ENCODE measurements at places on chromosomes 7 and 10. TPM values are rescaled to one million over a fixed set of nuclear protein-coding genes. Genes with fewer than 3 reads are reported as not detected.
A peak's percentile ranks its signal among the peaks of the same experiment; 100 is the strongest.

GHRHR gene
- not detected for total RNA-seq

ABLIM1 gene
- 63.1 TPM for total RNA-seq

DNA sequence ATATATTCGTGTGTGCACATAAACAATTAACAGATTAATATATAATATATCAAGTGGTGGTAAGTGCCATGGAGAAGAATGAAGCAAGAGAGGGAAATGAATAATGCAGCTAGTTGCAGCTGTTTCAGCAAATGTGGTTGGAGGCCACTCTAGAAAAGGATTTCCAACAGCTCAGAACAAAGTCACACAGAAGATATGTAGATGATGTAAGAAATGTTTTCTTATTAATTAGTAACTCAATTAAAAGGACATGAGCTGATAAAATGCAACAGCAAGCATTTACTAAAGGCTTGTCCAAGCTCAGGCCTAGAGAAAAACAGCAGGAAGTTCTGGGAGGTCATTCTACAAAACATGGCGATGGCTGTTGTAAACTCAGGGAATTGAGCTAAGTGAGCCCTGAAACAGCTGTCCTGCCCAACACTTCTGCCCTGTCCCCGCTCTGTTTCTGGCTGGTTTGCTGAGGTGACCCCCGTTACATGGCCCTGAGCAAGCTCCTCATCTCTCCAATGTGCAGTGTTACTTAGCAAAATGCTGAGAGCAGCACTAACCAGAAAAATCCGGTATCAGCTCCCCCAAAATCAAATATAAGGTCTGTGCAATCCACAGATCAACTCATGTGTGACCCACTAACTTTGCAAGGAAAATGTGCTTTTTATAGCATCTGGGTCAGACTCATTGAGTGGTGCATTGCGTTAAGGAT, 23.4 kb upstream of the C10orf67 start:
- no peak overlapping the region for H3K4me3 ChIP-seq
- no peaks in the 10 kb centered on the region for H3K4me1 ChIP-seq
- no peak overlapping the region for H3K27ac ChIP-seq
- no peaks in the 10 kb centered on the region for H3K27me3 ChIP-seq

DNA sequence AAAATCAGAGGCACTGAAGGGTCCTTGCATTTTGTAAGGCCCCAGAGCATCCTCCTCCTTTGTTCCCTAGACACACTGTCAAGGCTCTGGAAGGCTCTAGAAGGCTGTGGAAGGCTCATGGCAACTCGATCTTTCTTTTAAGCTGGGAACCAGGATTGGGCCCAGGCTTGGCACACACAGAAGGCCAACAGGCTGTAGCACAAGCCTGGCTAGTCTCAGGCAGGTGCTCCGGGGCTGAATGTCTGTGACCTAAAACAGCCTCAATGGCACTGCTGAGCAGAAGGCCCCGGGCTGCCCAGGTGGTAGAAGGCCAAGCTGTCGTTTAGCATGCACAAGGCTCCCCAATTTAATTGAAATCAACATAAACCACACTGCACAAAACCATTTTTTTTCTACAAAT, 55.7 kb downstream of the PRKAG2 start:
- no peaks in the 10 kb centered on the region for H3K36me3 ChIP-seq
- peaks cover 24% of the 10 kb centered on the region for H3K4me1 ChIP-seq
- 0 out of 2 replicates have a peak, but pooled peaks cover 3% of the 10 kb centered on the region for H3K27me3 ChIP-seq
- H3K4me3 ChIP-seq: no peak overlapping the region
- no peak for DNase-seq

- H3K4me3 ChIP-seq: no peak overlapping the region
- H3K36me3 ChIP-seq: no peaks in the 10 kb centered on the region
- no peaks in the 10 kb centered on the region for H3K4me1 ChIP-seq
- H3K27me3 ChIP-seq: peaks cover 83% of the 10 kb centered on the region
- H3K27ac ChIP-seq: no peak overlapping the region
Observed at GRCh38 chr10:11335167-11335652, 276.2 kb downstream of the USP6NL start.

DNA sequence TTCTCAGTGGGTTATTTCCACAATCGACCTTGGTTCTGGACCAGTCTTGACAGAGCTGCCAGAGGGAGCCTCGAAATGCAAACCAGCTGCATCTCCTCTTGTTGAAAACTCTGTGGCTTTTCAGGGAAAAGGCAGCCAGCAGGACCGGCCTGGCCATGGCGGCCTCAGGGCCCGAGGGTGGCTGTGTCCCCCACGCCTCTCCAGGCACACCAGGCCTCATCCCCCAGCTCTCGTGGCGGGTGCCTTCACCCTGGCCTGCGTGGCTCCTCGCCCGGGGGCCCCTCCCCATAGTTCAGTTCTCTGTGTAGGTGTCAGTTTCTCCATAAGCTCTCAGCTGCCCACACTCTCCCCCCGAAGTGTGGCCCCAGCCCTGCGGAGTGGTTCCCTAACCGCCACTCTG, 63.5 kb downstream of the MGMT start:
- no peak for DNase-seq
- H3K27me3 ChIP-seq: no peaks in the 10 kb centered on the region
- H3K36me3 ChIP-seq: no peaks in the 10 kb centered on the region
- no peak overlapping the region for H3K4me3 ChIP-seq

CDC14C gene
- not detected for total RNA-seq

DNA sequence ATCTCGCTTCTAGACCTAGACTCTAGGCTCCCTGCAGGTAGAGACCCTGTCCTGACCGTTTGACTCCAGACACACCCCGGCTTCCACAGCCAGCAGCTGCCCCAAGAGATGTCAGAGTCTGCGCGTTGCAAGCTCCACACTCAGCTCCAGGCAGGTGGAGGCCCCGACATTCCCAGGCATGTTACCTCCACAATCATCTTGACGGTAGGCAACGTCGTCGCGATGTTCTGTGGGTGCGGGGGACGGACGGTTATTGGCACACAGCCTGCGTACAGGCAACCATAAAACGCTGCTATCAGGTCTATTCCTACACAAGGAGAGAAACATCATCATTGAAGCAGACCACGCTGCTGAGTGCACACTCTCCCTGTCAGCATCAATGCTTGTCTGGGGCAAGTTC, 213.2 kb downstream of the ZMYND11 start:
- H3K27ac ChIP-seq: no peak overlapping the region
- H3K4me1 ChIP-seq: no peaks in the 10 kb centered on the region
- no peak for DNase-seq
- no peaks in the 10 kb centered on the region for H3K36me3 ChIP-seq
- peaks cover 33% of the 10 kb centered on the region for H3K27me3 ChIP-seq

DNA sequence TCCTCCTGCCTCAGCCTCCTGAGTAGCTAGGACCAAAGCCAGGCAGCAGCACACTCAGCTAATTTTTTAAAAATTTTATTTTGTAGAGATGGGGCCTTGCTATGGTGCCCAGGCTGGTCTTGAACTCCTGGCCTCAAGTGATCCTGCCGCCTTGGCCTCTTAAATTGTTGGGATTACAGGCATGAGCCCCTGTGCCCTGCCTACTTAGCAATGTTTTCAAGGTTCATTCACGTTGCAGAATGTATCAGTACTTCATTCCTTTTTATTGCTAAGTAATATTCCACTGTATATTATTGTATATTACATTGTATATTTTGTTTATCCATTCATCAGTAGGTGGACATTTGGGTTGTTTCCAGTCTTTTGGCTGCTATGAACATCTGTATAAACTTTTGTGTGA, 44.2 kb downstream of the PUS7 start:
- no peak for DNase-seq
- H3K4me1 ChIP-seq: no peaks in the 10 kb centered on the region
- no peak overlapping the region for H3K27ac ChIP-seq
- peaks cover 5% of the 10 kb centered on the region for H3K36me3 ChIP-seq
- no peak overlapping the region for H3K4me3 ChIP-seq
- H3K27me3 ChIP-seq: no peaks in the 10 kb centered on the region

GRCh38 chr10:61784354-61785133, 117.0 kb upstream of the ARID5B start:
- H3K36me3 ChIP-seq: no peaks in the 10 kb centered on the region
- no peak overlapping the region for H3K27ac ChIP-seq
- H3K4me3 ChIP-seq: no peak overlapping the region
- H3K27me3 ChIP-seq: no peaks in the 10 kb centered on the region

TET1 gene
- total RNA-seq: 2.4 TPM

DNA sequence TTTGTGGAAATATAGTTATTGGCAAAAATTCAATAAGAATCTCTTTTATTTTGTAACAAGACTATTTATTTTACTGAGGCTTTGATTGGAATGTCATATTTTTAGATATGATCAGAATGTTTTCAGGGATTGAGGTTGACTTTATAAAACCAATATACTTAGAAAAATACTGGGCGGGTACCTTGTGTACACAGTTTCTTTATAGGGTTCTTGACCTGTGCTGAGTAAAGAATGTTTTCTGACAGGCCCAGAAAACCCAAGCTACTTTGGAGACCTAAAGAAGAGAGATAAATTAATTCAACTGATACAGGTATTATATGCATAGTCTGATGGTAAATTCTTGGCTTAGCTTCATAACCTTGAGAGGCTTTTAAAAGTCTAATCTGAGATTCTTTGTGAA, 23.9 kb upstream of the SPAM1 start:
- no peak overlapping the region for H3K4me3 ChIP-seq
- H3K27ac ChIP-seq: no peak overlapping the region
- DNase-seq: no peak
- H3K4me1 ChIP-seq: no peaks in the 10 kb centered on the region

DNA sequence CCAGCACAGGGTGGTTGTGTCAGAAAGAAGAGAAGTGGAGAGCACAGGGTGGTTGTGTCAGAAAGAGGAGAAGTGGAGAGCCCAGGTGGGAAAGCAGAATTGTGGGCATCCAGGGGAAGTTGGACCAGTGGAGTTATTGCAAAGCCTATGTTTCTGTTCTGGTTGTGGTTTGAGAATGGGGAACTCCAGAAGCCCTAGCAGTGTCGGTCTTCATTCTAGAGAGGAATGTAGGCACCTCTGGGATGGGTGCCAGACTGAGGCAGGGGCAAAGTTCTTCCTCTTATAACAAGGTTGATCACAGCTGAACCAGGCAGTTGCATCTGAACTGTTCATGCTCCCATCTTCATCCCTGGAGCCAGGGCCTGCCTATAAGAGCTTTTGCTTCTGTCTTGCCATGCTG, 954 bp downstream of the FSCN3 start:
- no peaks in the 10 kb centered on the region for H3K27me3 ChIP-seq
- H3K4me1 ChIP-seq: peaks cover 4% of the 10 kb centered on the region
- 0 out of 2 replicates have a peak, but pooled peaks cover 7% of the 10 kb centered on the region for H3K36me3 ChIP-seq
- no peak for DNase-seq
- H3K4me3 ChIP-seq: no peak overlapping the region

DNA sequence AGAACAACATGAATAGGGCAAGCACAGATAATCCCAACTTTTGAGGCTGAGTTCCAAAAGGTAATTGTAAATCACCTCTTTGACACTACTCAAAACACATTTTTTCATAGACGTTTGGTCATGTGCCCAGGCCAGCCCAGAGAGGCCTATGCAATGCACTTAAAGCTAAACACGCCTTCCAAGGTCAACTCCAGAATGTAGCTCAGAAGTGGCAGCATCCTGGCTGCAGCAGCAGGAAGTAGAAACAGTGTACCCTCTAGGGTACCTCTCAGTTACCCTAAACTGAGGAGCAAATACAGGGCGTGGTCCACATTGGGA, 58.7 kb downstream of the OSBPL3 start:
- no peak for DNase-seq
- peak overlapping the region; percentile 61 for H3K27ac ChIP-seq
- H3K4me3 ChIP-seq: no peak overlapping the region

- H3K4me3 ChIP-seq: no peak overlapping the region
- H3K4me1 ChIP-seq: peaks cover 14% of the 10 kb centered on the region
- H3K27ac ChIP-seq: no peak overlapping the region
- DNase-seq: no peak
Observed at GRCh38 chr7:12741951-12742575, 54.6 kb downstream of the ARL4A start.

DNA sequence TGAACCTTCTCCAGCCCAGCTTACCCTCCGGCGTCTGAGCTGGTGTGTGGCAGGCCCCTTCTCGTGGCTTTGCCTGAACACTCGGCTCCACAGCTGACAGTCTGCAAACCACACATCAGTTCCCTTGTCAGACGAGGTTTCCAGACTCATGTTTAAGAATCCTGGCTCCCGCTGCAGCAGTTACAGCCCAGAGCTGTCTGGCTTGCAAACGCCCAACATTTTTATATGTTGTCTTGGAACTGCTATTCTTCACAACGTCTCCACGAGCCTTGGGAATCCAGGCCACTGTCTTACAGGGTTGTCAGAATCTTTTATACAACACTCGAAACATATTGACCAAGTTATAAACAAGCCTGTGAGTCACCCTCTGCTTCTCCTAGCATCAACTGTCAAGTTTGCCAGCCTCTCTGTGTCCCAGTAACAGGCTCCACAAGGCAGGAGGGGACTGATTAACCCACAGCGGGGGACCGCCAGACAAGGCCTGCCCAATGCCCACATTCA, 68.1 kb downstream of the TNS3 start:
- H3K36me3 ChIP-seq: peaks cover 58% of the 10 kb centered on the region
- no peak for DNase-seq
- H3K4me3 ChIP-seq: no peak overlapping the region
